ENCODE measurements at places on chromosomes 12 and 14.

DNA sequence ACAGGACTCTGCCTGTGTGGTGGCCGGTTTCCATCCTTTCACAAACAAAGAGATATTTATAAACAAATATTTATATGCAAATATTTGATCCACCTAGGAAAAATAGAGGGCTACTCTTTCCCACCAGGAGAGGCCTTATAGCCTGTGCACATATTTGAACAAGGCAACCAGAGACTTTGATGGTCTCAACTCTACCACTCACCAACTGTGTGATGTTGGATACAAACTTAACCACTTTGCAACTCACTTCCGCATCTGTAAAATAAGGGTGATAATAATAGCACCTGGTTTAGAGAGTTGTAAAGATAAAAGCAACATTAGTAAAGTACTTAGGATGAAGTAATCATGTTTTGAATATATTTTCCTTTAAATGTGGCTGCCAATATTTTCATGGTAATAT, 1.5 kb upstream of the CLEC12A start:
- no peak for DNase-seq

DNA sequence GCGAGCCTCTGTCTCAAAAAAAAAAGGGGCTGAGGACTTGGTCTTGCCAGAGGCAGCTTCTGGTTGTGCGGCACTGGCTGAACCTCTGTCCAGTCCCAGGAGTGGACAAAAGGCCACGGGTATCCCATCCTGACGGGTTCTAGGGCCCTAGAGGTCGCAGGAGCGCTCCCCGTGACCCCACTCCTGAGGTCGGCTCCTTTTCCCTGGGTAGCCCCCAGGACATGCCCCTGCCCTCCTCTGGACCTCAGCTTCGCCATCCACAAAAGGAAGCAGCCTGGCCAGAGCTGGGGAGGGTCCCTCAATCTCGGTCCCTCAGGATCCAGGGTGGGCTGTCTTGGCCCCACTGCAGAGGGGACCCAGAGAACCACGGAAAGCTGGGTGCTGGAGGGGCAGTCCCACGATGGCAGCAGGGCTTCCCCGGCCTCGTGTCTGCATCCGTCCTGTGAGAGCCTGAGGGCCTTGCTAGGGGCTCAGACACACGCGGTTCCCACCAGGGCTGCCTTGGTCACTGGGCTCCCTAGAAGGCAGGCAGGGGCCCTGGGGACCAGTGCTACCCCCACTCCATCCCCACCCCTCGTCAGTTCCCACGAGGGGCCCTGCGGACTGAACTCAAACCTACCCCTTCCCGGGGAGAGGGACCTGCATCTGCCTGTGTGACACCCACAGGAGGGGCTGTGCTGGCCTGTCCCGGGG, 31.1 kb downstream of the ASCL4 start:
- no peak for DNase-seq

- no peak for DNase-seq
These were observed 699 bp upstream of the HOXC11 start for GRCh38 chr12:53972152-53972702.

- DNase-seq: peak; percentile 11
These were observed 11.1 kb upstream of the NINJ2 start for GRCh38 chr12:674272-674781.

DNA sequence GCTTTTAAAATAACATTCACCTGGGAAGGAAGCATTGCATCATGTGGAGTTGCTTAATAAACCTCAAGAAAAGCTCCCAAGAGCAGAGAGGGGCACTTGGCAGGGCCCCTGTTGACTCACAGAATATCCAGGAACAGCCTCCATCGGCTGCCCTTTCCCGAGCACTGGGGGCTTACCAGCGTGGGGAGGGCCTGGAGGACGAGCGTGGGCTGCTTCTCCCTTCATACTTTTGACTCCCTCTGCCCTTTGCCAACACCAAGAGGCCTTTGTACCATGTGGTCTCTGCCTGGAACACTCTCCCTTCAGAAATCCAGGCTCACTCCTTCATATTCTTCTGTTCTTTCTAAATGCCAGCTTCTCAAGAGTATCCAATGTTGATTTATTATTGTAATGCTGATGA, 492.1 kb upstream of the TMEM132C start:
- DNase-seq: no peak

GRCh38 chr14:74176400-74176793, 62.9 kb upstream of the VSX2 start:
- no peak for DNase-seq

GRCh38 chr12:98751580-98752115, 106.6 kb downstream of the APAF1 start:
- no peak for DNase-seq

GRCh38 chr14:20797164-20797563, 5.5 kb downstream of the RNASE1 start:
- DNase-seq: no peak

GRCh38 chr12:2273288-2273687, 220.5 kb downstream of the CACNA1C start:
- DNase-seq: no peak

DNA sequence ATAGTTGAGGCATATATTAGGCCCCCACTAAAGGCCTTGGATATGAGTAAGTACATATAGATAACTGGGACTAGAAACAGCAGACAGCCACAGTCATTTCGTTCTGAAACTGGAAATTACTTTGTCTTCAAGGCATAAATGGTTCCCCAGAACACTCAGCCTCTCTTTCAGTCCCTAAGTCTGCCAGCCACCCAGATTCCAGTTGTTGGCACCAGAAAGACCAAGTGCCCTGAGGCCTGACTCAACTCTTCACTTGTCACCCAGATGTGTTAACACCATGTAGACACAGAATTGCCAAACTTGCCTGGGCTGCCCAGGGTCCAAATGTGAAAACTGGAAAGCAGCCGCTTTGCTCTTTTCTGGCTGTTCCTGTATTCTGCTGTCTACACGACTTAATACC, 3.0 kb upstream of the LGALS3 start:
- DNase-seq: no peak

GRCh38 chr14:100713705-100714104, 13.0 kb upstream of the DLK1 start:
- no peak for DNase-seq

DNA sequence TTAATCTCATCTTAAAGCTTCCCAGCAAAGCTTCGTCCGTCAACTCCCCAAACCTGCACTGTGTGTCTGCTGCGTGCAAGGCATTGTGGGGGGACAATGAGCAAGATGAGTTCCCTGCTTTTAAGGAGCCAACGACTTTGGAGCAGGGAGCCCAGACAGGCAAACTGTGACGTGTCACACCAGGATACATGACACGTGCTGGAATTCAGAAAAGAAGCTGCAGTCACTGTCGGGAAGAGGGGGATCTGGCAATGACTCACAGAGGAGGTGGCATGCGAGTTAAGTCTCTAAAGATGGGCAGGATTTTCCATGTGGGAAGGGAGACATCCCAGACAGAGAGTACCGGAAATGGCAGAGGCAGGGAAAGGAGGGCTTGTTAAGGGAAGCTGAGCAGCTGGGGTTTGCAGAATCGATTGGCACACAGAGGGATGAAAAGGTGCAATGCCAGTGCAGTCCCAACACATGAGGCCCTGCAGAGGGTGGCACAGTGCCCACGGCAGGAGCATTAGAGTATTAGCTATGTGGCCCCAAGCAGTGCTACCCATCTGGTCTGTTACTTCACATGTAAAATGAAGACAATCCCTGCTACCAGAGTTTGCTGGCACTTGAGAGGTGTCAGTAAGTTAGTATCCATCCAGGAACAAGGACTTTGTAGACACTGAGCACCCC, 52.9 kb downstream of the SETD3 start:
- no peak for DNase-seq

GRCh38 chr14:32074887-32075572, 2.1 kb upstream of the ARHGAP5 start:
- DNase-seq: no peak

GRCh38 chr12:1531153-1531653, 63.2 kb downstream of the FBXL14 start:
- no peak for DNase-seq

- DNase-seq: peak; percentile 34
These were observed 4.7 kb downstream of the NAB2 start for GRCh38 chr12:57093415-57094207.

DNA sequence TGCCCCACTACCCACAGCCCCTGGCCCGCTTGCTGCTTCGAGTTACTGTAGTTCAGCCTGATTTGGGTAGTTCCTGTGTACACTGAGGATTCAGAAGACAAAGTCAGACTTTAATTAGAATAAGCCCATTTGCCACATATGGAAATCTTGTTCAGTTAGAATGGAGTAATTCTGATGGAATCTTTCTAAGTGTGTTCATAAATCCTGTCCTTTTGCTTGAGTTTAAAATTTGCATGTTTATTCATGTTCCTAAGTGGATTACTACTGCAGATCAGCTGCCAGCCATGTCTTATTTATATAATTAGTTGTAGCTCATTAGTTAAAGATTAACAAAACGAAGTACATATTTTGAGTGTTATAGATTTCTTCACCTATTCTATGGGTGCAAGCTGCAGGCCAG, 504.5 kb downstream of the PCNX1 start:
- no peak for DNase-seq

DNA sequence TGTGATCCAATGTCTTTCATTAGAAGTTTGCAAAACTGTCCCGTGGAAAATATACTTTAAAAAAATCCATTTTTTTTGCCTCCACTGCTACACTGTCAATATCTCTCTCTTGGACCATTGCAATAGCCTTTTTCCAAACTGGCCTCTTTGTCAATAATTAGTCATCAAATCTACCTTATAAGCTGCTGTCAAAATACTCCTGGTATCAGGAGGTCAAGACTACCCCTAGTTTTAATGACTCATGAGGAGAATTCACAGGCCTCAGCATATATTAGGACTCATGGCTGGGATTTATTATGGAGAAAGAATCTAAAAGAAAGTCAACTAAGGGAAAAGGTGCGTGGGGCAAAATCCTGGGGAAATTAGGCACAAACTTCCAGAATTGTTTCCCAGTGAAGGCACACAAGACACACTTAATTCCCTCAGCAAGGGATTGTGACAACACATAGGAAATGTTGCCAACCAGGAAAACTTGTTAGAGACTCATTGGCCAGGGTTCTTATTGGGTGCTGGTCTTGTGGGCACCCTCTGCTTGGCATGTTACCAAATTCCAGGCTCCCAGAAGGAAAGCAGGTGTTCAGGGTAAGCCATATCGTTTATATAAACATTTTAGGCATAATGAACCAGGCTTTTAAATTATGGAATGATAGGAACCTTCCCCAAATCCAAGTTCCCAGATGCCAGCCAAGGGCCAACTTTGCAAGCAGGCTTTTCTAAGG, 56.1 kb downstream of the TMEM117 start:
- DNase-seq: no peak

GRCh38 chr12:100716945-100717732, 77.4 kb upstream of the ANO4 start:
- no peak for DNase-seq

DNA sequence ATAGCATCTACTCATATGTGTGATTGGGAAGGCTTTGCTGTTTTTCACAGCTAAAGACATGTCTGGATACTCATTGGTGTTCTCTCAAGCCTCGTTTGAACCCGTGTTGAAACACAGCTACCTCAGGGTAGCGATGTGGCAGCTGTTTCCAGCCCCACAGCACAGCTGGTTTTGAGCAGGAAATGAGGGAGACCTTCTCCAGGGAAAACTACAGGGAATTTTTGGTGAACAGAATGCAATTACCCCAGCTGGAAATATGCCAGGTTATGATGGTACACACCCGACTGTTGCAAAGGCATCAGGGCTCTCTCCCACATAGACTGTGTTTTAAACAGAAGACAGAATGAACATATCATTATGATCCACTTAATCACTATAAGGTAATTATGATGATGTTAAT, 828.9 kb downstream of the VRK1 start:
- no peak for DNase-seq

DNA sequence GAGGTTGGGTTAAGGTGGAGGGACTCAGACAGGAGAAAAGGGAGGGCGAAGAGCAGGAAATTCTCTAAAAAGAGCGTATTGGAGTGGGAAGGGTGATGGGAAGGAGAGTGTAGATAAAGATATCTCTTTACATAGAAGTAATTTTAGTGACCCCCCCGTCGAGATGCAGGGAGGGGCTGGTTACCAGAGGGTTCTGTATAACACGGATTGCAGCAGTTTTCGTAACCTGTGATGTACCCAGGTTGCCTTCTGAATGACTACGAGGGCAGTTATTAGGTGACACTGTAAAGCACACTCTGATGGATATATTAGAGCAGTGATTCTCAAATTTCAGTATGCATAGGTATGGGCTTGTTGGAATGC, 443 bp downstream of the DNAL1 start:
- no peak for DNase-seq

DNA sequence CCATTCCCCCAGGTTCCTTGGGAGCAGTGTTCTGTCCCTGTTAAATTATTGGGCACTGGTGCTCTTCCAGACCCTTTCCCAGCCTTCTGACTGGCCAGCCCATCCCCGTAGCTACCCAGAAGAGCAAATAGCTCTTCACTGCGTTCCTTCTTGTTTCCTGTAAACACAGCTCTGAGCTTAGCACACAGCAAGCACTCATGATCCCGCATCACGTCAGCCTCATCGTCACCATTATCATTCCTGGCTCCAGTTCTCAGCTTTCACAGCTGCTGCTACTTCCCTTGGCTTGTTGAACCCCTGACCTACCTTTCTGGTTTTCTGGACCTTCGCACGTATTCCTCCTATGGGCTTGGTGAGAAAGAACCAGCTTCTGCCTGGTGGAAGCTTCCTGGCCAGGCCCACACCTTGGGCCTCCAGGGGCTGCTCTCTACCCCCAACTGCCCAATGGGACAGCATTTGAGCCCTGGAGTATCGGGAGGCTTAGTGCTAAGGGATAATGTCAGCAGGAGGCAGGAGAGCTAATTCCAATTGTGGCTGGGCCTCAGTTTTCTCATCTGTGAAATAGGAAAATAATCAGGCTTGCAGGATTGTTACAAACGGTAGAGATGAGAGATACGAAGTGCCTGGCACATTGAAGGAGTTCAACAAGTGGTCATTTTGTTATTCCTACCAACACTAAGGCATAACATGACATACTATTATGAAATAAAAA, 22.6 kb upstream of the PAPOLA start:
- DNase-seq: no peak

DNA sequence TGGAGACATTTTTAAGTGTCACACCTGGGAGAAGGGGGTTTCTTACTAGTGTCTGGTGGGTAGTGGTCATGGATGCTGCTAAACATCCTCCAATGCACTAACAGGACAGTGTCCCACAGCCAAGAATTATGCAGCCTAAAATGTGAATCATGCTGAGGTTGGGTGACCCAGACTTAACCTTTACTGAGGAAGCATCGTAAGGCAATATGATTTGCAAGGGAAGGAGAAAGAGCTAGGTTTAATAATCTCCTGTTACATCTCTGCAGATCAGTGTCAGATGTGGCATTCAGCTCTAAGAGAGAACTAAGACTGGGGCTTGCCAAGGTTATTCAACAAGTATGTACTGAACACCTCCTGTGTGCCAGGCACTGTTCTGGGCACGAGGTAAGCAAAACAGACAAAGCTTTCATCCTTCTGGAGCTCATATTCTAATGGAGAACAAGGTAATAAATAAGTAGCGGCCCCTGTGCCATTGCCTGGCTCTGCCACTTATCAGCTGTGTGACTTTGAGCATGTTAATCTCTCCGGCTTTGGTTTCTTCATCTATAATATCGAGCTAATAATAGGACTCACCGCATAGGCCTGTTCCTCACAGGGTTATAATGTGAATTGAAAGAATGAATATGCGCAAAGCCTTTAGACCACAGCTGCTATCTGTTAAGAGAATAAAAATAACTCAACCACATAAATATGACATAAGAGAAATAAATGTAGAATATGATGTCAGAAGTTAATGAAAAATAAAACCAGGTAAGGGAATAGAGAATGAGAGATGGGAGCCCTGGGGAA, 13.5 kb upstream of the GOLGA5 start:
- DNase-seq: no peak

- DNase-seq: no peak
These were observed 323.3 kb downstream of the CCER1 start for GRCh38 chr12:90631591-90632212.

- DNase-seq: no peak
These were observed 33.4 kb upstream of the SMOC1 start for GRCh38 chr14:69845787-69846186.

Data from activated CD4-positive, CD25-positive, alpha-beta regulatory T cell (primary cell).